ENCODE measurements at places on chromosomes 6 and 20. TPM values are rescaled to one million over a fixed set of nuclear protein-coding genes. Genes with fewer than 3 reads are reported as not detected.

GJA10 gene
- total RNA-seq: not detected

SERAC1 gene
- 14.8 TPM for total RNA-seq

DNA sequence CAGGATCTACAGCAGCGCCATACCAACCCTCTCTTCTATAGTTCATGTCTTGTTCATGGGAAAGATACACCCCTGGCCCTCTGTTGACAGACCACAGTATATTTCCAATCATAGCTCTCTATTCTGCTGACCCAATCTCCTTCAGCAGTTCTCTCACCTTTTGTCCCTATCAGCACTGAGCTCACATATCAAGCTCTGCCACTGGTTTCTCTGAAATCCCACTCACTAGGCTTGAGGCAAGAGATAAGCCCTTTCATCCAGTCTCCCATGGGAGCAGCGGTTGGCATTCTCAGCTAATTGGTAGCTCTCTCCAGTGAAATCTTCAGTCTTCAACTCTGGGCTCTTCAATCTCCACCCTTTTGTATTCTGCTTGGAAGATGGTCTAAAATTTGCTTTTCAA, 313.4 kb downstream of the GJA1 start:
- no peak overlapping the region for H3K4me3 ChIP-seq
- H3K4me1 ChIP-seq: no peaks in the 10 kb centered on the region
- no peak overlapping the region for H3K27ac ChIP-seq
- no peaks in the 10 kb centered on the region for H3K27me3 ChIP-seq
- no peak for DNase-seq

DNA sequence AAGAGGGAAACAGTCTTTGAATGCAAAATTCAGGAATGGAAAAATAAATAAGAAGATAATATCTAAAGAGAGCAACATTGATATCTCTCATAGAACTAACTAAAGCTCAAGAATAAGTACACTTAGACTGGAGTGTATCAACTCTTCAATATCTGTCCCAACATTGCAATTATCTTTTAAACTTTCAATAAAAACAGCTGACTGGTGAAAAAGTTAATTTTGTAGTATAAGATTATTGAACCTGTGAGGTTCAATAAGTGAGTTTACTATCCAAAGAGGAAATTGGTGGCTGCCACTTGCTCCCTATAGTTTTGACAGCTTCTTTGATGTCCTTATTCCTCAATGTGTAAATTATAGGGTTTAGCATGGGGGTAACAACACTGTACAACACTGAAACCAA, 13.7 kb downstream of the OR5V1 start:
- H3K4me3 ChIP-seq: no peak overlapping the region
- no peaks in the 10 kb centered on the region for H3K4me1 ChIP-seq
- no peaks in the 10 kb centered on the region for H3K36me3 ChIP-seq
- H3K27ac ChIP-seq: no peak overlapping the region

PPP1R3G gene
- 0.26 TPM for total RNA-seq

DNA sequence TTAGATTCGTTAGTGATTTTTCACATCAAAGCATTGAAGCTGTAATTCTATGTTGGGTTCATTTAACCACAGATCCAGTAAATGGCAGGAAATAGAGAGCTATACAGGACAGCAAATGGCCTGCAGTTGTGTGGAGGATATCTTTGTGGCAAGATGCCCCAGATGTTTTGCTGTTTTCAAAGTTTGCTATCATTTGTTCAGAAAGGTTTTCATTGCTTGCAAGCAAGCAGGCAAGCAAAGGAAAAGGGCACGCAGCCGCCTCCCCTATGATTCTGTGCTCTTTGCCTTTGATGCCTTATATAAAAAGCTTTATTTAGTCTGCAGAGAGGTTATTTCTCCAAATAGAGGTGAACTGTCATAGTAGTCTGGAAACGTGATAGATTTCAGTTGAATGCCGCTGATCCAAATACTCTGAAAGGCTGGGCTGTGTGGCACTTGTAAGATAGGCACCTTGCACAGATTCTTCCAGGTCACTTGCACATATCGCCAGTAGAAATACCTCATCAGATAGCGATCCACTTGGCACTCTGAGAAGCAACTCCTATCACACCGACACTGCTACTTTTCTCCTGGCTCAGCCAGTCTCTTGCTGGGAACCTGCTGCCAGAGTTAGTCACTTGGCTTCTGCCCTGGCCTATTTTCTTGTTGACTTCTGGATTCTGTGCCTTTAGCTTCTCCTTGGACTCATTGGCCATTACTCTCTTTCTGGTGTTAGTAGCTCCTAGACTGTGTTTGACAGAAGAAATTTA, 66.4 kb downstream of the UTRN start:
- H3K27ac ChIP-seq: peak overlapping the region; percentile 74
- peaks cover 52% of the 10 kb centered on the region for H3K4me1 ChIP-seq
- no peak overlapping the region for H3K4me3 ChIP-seq
- H3K36me3 ChIP-seq: no peaks in the 10 kb centered on the region

GRCh38 chr6:45438849-45439406, 61.2 kb upstream of the SUPT3H start:
- H3K27me3 ChIP-seq: no peaks in the 10 kb centered on the region
- no peak overlapping the region for H3K27ac ChIP-seq
- H3K36me3 ChIP-seq: no peaks in the 10 kb centered on the region
- no peaks in the 10 kb centered on the region for H3K4me1 ChIP-seq

GRCh38 chr20:57175397-57176010, 90.9 kb downstream of the BMP7 start:
- no peak overlapping the region for H3K4me3 ChIP-seq
- H3K27me3 ChIP-seq: no peaks in the 10 kb centered on the region
- DNase-seq: no peak
- no peaks in the 10 kb centered on the region for H3K36me3 ChIP-seq
- H3K4me1 ChIP-seq: no peaks in the 10 kb centered on the region

- H3K27ac ChIP-seq: no peak overlapping the region
- no peaks in the 10 kb centered on the region for H3K36me3 ChIP-seq
- no peaks in the 10 kb centered on the region for H3K27me3 ChIP-seq
- H3K4me3 ChIP-seq: no peak overlapping the region
Measured at GRCh38 chr6:72930556-72931132, 294.7 kb downstream of the KHDC1L start.

DNA sequence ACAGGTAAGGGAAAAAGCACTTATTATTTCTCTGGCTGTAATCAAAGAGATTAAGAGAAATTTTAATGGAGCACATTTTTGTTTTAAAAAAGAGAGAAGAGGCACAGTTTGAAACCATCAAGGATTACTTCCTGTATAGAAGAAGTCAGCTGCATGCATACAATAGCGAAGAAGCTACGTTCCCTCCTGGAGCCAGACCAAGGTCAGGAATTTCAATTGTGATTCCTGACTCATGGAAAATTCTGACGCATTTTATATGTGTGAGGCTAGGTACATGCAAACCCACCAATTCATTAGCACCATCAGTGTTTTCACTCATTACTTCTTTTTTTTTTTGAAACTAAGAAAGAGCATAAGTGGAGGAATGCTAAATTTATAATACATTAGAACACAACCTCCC, 232.7 kb upstream of the SGK1 start:
- H3K36me3 ChIP-seq: no peaks in the 10 kb centered on the region
- no peak overlapping the region for H3K4me3 ChIP-seq
- H3K27me3 ChIP-seq: no peaks in the 10 kb centered on the region
- DNase-seq: no peak
- H3K4me1 ChIP-seq: no peaks in the 10 kb centered on the region

GRCh38 chr6:111941686-111942330, 68.6 kb upstream of the FYN start:
- no peaks in the 10 kb centered on the region for H3K4me1 ChIP-seq
- DNase-seq: no peak
- H3K4me3 ChIP-seq: no peak overlapping the region
- H3K27ac ChIP-seq: no peak overlapping the region

GSTA3 gene
- not detected for total RNA-seq

GRCh38 chr20:13263451-13263850, 42.4 kb downstream of the ISM1 start:
- peaks cover 43% of the 10 kb centered on the region for H3K4me1 ChIP-seq
- H3K36me3 ChIP-seq: no peaks in the 10 kb centered on the region
- no peaks in the 10 kb centered on the region for H3K27me3 ChIP-seq

DNA sequence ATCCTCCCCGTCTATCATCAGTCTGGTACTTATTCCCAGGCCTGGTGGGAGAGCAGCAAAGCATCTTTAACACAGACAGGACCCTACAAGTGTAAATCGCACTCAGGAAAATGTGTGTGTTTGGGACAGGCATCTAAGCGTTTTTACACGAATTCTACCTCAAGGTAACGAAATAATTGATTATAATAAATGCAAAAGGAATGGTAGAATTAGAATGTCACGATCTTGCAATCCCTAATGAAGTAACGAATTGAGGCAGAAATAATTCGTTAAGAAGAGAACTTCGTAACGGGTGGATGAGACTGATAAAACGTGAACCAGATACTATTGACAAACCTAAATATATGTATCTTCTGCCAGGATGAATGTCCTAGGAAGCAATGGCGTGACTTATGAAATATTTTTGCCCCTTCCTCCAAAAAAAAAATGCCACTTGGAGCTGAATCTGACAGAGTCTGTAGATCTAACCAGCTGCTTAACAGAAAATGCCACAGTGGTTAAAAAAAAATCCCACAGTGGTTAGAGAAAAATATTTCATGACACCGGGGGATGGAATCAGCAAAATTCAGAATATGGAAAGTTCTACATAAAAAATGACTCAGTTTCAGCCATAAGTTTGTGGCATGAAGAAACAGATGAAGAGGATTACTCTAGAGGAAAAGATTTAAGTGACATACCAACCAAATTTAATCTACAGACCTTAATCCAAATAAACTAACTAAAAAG, 68.7 kb downstream of the F13A1 start:
- H3K4me1 ChIP-seq: no peaks in the 10 kb centered on the region
- no peak for DNase-seq
- H3K4me3 ChIP-seq: no peak overlapping the region
- H3K36me3 ChIP-seq: no peaks in the 10 kb centered on the region

CRISP2 gene
- not detected for total RNA-seq

GRCh38 chr6:18422136-18422535, 35.0 kb downstream of the RNF144B start:
- H3K27me3 ChIP-seq: no peaks in the 10 kb centered on the region
- no peak for DNase-seq
- H3K36me3 ChIP-seq: no peaks in the 10 kb centered on the region
- no peak overlapping the region for H3K4me3 ChIP-seq
- H3K27ac ChIP-seq: no peak overlapping the region

GRCh38 chr20:12014736-12015135, 97.0 kb downstream of the BTBD3 start:
- DNase-seq: no peak
- H3K27me3 ChIP-seq: no peaks in the 10 kb centered on the region
- H3K36me3 ChIP-seq: no peaks in the 10 kb centered on the region
- no peak overlapping the region for H3K4me3 ChIP-seq
- H3K27ac ChIP-seq: no peak overlapping the region
- H3K4me1 ChIP-seq: peaks cover 6% of the 10 kb centered on the region

NHSL1 gene
- 5.2 TPM for total RNA-seq

DNA sequence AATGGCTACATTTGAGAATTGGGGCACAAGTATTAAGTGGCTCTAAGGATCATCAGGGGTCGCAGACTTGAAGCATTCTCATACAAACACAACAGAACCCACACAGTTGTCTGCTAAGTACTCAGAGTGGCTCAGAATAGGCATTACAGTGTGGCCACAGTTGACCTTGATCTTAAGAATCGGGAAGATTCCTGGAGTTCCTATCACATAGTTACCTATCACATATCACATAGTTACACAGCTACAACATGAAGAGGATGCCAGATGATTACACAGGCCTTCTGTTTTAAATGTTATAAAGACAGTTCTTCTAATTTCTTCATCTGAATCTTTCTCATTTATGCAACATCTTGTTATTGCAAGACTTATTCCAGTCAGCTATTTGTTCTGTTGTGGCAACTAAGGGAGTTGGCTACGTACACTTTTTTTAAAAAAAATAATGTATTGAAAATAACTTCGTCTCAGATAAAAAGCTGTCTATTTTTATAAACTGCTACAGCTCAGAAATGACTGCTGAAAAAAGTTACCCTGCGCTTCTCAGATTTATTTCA, 129.0 kb downstream of the REV3L start:
- H3K36me3 ChIP-seq: peaks cover 7% of the 10 kb centered on the region
- DNase-seq: no peak
- no peak overlapping the region for H3K4me3 ChIP-seq
- H3K27ac ChIP-seq: no peak overlapping the region
- no peaks in the 10 kb centered on the region for H3K27me3 ChIP-seq
- H3K4me1 ChIP-seq: peaks cover 24% of the 10 kb centered on the region

DNA sequence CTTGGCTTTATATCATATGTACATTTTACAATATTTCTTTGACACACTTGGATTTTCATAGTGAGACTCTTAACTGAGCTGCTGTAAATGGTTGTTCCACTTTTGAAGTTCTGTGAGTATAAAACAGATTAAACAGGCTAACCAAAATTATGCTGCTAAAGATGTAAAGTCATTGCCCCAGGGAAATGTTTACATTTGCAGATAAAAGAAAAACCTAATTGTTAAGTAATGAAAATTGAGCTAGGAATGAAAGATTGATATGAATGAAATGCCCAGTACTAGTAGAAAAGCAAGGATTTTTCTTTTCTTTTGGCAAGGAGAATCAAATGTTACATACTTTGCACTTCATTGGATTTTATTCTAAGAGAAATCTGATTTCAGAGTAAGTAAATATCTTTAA, 159.4 kb downstream of the IMPG1 start:
- H3K27me3 ChIP-seq: no peaks in the 10 kb centered on the region
- H3K36me3 ChIP-seq: peaks cover 5% of the 10 kb centered on the region
- H3K4me1 ChIP-seq: no peaks in the 10 kb centered on the region
- no peak overlapping the region for H3K27ac ChIP-seq
- H3K4me3 ChIP-seq: no peak overlapping the region

TP53TG5 gene
- not detected for total RNA-seq

GRCh38 chr6:165983112-165984072, 184.3 kb downstream of the TBXT start:
- peaks cover 14% of the 10 kb centered on the region for H3K4me1 ChIP-seq
- no peak overlapping the region for H3K27ac ChIP-seq
- H3K27me3 ChIP-seq: peaks cover under 1% of the 10 kb centered on the region
- no peak for DNase-seq
- no peak overlapping the region for H3K4me3 ChIP-seq
- no peaks in the 10 kb centered on the region for H3K36me3 ChIP-seq

GRCh38 chr6:73699676-73700459, 3.9 kb downstream of the CD109 start:
- peaks cover 9% of the 10 kb centered on the region for H3K4me1 ChIP-seq
- DNase-seq: no peak

SNAP91 gene
- 0.66 TPM for total RNA-seq

AKAP7 gene
- 57.6 TPM for total RNA-seq
